ENCODE measurements at places on chromosomes 6 and 20.

DNA sequence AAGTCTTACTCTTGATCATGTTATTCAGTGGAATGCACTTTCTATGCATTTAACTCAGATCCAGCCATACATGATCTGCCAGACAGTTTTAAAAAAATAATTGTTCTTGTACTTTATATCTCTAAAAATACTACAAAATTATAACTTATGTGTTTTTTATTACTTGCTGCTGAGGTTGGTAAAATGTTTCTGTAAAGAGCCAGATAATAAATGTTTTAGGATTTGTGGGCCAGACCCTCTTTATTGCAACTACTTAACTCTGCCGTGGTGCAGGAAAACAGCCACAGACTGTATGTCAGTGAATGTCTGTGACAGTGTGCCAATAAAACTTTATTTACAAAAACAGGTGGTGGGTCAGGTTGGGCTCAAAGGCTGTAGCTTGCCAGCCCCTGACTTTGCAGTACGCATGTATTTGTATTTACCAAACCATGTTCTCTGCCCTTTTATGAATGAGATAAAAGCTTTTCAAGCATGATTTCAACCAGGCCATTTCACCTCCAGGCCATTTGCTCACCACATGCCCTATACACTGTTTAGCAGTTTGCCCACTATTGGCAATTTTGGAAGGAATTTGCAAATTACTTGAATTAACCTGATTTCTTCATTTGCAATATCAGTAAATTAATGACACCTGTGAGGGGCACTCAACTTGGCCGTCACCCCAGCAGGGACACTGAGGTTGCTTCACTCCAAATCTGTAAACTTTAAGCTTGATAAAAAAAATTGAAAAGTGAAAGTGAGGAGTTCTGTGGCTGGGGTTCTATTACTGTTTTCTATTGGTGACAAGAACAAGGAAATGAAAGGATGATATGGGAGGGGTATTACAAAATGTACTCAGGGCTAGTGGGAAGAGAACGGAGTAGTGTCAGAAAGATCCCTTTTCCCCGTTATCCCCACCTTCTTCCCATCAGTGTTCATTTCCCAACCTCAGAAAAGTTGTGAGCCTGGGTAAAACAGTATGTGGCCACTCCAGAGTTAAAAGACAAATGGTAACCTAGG is 133.4 kb downstream of the CEBPB start:
- no peak for DNase-seq

DNA sequence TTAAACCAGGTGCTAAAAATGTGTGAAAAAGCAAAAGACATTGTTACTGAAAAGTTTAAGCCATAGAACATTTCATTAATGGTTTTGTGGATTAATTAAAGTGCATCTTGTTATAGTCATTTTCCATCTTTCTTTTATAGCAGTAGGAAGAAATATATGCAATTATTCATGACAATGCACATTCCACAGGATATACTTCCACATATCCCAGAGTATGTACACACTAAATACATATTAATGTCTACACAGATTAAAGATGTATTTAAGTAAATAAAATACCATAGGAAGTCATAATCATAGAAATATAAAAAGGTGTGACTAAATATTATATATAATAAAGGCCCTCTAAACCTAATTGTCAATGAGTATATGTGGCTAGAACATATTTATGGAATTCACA is 578.8 kb downstream of the PHF3 start:
- DNase-seq, result no peak

GRCh38 chr6:108748055-108748454 is 100.2 kb upstream of the ARMC2 start:
- DNase-seq, result no peak

GRCh38 chr6:10391299-10391630 is 23.6 kb downstream of the TFAP2A start:
- DNase-seq, result no peak

GRCh38 chr6:160788806-160789205 is 86.8 kb downstream of the PLG start:
- DNase-seq, result no peak

GRCh38 chr6:90286884-90287488 is 9.7 kb downstream of the BACH2 start:
- no peak for DNase-seq

- DNase-seq, result no peak
Observed at GRCh38 chr20:20409331-20409730, 41.4 kb downstream of the INSM1 start.

GRCh38 chr6:132664309-132665034 is 5.5 kb upstream of the TAAR1 start:
- no peak for DNase-seq

DNA sequence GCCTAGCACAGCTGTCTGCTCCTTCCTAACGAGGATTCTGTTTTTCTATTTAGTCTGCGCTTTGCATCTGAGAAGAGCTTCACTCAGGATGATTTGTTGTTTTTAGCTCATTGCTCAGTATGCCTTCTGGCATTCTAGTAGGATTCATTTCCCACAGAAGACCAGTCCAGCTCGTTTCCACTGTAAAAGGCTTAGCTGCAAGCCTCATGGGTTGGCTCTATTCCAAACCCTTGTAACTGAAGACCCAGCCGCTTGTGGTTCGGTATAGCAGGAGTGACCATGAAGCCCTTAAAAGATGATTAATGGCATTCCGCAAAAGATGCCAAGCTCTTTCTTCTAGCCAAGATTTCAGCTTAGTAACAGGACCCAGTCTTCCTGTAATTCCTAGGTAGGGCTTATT is 7.2 kb downstream of the ADGRF1 start:
- DNase-seq, result peak; percentile 39

DNA sequence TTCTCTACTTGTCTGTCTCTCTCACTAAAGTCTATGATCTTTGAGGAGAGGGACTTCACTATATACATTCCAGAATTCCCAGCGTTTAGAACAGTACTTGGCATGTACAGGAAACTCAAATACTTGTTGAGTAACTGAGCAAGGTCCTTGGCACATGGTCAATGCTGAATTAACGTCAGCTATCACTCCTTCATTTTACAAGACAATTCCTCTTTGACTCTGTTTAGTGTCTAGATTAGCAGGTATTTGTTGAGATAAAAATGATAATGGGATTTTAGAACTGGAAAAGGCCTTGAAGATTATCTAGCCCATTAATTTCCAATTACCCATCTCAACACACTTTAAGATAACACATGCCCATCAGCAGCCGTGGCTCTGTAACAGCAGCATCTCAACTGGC is 6.6 kb upstream of the GUCA1B start:
- no peak for DNase-seq

GRCh38 chr20:833121-833449 is 430 bp upstream of the FAM110A start:
- no peak for DNase-seq

DNA sequence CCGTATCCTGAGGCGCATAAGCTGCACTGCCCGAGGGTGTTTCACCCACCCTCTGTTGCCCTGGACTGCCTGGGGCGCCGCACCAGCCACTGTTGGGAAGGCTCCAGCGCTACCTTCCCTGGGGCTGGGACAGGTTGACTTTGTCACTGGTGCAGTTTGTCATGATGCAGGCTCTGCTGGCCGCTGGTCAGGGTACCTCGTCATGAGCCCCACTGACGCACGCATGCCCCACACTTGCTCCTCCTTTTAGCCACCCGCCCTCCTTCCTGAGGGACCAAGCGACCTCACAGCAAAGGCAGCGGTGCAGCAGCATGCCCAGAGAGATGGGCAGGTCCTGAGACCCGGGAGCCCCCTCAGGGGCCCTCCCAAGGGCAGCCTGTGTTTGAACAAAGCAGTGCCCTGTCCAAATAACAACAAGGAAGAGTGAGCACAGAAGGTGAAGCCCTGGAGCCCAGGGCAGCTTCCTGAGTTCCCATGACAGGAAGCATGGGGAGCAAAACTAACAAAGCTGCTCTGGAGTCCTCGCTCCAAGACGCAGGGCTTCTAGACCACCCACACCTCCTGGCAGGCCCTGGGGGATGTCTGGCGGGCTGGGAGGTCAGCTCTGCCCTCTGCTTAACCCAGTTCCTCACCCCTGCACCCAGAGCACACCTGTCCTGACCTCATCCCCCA is 50.1 kb upstream of the SMOC2 start:
- DNase-seq, result no peak

GRCh38 chr6:109795994-109796555 is 105.0 kb downstream of the FIG4 start:
- DNase-seq, result no peak

DNA sequence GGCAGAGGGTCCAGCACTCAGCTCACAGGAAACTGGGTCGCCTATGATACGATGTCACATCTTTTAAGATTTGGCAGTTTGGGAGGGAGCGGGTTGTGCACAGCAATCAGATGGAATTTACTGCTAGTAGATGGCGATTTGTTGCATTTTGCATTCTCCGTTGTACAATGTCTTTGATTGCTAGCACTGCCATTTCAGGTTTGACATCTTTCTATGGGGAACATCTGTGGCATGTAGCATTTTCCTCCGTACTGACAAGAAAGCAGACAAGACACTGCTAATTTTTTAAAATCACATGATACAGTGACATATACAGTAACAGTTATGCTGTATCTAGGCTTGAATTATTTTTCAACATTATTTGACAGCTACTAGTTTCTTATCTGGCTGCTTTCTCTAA is 119.7 kb upstream of the PCSK2 start:
- no peak for DNase-seq

GRCh38 chr6:139204978-139205377 is 70.1 kb downstream of the HECA start:
- DNase-seq, result no peak

GRCh38 chr20:16042731-16043130 is 530.5 kb downstream of the KIF16B start:
- no peak for DNase-seq

DNA sequence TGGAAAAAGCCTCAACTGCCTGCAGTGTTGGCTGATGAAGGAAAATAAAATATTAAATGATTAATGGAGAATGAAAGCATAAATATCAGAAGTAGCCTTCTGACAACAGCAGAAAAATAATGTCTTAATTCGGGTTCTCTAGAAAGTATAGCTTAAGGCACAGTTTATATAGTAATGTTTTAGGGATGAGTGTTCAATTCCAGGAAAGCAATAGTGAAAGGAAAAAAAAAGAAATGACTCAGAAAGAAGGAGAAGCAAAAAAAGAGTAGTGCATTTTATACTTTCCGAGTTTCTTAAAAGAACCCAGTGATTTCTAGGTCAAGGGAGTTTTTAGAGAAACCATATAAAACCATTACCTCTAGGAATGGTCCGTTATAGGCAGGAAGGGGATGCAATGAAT is 137.3 kb downstream of the HTR1B start:
- DNase-seq, result no peak

DNA sequence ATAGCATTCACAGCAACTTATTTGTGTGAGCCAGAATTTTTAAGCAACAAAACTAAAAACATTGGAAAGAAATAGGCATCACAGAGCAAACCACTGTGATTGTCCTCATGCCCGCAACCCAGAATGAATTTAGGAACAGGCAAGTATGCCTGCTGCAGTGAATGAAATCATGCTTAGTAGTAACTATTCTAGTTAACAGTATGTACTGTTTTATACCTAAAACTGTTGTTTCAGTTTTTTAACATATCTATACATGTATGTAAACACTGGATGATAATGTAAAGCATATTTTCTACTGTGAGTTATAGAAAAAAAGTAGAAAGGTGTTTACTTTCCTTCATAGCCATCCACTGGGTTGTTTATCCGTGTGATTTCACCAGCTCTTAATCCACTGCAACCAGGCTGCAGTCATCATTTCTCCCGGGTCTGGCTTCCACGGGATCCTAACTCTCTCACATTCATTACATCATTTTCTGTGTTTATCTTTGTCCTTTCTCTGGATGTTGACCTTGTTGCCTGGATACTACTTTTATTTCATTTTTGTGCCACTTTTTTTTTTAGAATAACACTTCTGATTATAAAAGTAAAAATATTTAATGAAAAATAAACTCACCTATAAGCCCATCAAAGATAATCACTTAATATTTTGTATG is 3.6 kb upstream of the ARFGEF3 start:
- no peak for DNase-seq

DNA sequence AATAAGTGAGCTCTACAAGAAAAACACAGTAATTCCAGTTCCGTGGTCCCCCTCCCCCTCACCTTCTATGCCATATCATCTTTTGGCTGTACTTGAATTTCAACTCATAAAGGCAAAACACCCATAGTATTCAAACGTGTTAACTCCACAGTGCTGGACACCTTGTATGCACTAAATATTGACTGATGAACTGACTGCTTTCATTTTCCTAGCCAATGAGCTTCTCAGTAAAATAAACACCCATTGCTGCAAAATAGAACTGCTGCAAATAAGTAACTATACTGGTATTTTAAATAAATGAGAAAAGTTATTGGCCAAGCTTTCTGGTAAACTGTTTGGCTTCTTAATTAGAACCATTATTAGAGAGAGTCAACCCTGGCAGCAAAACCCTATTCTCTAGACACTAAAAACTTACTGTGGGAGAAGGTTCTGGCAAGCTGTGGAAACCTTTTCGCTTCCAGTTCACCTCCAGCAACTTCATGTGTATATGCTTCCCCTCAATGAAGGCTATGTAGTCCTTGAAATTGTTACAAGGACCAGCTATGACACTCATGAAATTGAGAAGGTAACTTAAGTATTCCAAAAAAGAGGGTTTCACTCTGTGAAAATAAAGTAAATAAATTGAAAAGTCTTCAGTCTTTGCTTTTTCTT is 86.0 kb downstream of the MBOAT1 start:
- DNase-seq, result no peak

DNA sequence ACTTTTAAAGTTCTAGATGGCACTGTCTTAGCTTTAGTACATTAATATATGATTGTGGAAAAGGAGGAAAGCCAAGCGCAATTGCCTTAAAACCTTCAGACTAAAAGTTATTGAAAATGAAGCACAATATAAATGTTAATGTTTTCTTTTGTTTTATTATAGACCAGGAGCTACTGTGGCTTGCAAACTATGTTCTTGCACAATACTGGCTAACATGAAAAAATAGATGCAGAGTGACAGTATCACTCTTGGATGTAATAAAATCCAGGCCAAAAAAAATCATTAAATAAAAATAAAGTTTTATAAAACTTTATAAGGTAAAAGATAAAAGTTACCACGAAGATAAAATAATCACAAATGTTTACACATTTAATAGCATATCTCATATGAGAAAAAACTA is 18.3 kb upstream of the PLN start:
- no peak for DNase-seq
